ENCODE measurements at places on chromosomes 7 and 10.

DNA sequence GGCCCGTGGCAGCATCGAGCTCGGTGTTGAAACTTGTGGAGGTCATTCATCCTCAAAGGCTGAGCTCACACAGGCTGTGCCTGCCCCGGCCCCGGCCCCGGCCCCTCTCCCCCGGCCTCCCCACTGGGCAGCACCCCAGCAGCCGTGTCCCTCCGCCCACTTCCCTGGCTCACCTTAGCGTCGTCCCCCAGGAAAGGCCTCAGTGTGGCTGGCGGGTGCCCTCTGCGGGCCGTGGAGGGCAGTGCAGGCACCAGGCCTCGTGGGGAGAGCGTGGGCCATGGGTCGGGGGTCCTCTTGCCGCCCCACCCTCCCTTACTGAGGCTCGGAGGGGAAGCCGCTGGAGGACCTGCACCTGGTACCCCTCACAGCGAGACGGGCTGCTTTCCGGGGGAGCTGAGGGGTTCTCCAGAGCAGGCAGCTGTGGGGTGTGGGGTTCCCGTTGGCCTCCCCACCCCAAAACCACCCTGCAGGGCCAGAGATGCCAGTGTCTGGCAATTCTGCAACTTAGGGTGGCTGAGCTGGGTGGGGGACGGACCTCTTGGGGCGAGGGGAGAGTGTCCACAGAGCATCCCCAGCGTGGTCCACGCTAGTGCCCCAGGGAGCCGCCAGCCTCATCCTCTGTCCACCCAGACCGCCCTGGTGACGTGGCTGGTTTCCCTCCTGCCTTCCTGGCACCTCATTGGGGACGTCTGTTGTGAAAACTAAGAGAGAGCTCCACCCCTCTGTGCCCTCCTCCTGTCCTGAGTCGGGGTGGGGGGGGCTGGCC, 44.2 kb upstream of the DPYSL4 start:
- no peak for DNase-seq

DNA sequence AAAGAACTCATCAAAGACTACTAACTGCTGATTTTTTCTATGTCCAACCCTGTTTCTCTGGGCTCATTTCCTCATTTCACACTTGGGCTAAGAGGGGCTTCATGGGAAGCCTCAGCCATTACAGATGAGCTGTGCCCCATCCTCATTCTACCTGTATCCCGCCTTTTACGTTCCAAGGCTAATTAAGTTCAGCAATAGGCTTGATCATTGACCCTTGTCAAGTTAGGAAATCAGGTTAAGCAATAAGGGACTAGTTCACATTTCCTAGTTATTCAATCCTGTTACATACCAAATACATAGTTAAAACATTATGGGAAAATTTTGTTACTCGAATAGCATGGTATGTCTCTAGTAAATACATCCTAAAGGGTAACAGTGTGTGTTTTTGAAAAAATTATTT, 29.3 kb upstream of the AGBL3 start:
- DNase-seq: no peak

DNA sequence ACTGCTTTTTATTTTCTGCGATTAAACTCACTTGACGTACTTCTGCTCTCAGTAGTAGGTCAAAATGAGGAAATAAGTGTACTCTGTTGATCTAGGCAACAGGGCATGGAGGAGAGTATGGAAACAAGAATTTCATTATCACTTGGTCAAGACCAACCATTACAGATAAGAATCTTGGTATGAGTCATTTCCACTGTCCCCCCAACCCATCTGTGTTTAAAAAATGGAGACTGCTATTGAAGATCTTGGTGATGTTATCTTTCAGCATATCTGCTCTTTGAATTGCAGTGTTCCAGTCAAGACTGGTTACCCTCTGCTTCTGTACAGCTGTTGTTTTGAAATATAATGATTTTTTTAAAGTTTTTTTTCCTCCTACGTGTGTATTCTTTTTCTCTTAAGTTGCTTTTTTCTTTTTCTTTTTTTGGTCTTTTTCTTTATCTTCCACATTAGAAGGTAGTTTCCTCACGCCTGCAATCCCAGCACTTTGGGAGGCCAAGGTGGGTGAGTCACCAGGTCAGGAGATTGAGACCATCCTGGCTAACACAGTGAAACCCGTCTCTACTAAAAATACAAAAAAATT, 11.7 kb downstream of the STAM start:
- DNase-seq: no peak

GRCh38 chr7:18116661-18117060, 89.0 kb upstream of the PRPS1L1 start:
- DNase-seq: no peak

DNA sequence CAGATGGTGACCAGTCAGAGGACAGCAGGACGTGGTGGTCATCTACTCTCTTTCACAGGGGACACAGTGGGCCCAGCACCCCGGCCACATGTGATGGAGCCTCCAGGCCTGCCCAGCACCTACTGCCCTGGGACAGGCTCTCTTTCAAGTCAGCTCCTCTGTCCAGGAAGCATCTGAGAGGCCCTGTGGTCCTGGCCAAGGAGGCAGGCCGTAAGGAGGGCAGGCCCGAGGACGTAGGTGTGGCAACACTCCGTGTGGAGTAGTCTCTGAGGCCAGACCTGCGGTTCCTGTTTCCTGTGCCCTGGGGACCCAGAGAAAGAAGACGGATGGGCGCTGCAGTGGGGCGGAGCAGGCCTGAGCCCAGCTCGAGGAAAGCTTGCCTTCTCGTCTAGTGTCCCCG, 179.2 kb downstream of the EBF3 start:
- DNase-seq: no peak
